PC-3 (cell line): ENCODE measurements at places on chromosomes 16 and 17. TPM values are rescaled to one million over a fixed set of nuclear protein-coding genes. Genes with fewer than 3 reads are reported as not detected.

GRCh38 chr17:32912218-32912897, 15.6 kb upstream of the TMEM98 start:
- DNase-seq, result peak; percentile 72

- DNase-seq, result no peak
Observed at GRCh38 chr16:74788108-74788507, 13.5 kb upstream of the FA2H start.

DNA sequence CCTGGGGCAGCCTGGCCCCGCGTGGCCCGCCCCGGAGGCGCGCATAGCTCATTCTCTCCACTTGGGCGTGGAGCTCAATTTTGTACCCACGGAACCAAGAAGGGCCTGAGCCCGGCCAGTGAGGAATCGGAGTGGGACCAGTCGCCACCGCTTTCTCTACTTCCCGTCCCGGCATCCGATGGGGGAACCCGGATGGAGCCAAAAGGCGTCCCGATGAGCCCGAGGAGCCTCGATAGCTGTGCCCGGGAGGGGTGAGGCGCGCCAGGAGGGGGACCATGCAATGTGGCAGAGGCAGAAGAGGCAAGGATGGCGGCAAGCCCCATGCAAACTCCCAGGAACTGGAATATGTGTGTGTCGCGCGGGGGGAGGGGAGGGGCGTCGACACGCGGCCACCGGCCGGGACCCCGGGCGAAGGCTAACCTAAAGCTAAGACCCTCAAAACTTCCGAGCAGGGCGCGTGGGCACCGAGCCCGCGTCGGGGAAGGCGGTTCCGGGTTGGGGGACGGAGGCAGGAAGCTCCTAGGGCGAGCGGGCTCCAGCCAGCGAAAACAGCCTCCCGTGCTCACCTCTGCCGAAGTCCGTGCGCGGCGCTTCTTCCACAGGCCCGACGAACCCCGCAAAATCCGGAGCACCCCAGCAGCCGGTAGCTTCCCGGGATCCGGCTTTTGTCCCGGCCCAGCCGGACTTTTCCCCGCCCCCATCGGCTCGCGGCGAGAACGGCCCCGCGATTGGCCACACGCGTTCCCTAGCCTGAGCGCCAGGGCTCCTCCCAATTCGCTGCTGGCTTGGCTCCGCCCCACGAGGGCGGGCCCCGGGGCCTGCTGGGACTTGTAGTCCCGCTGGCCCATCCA, at the start of gene ACLY:
ACLY (minus strand) TSS at position 638 of the 851 bp plus-strand sequence. CDS start 5,078 bp downstream, outside the sequence.
- peak; percentile 98 for DNase-seq

DNA sequence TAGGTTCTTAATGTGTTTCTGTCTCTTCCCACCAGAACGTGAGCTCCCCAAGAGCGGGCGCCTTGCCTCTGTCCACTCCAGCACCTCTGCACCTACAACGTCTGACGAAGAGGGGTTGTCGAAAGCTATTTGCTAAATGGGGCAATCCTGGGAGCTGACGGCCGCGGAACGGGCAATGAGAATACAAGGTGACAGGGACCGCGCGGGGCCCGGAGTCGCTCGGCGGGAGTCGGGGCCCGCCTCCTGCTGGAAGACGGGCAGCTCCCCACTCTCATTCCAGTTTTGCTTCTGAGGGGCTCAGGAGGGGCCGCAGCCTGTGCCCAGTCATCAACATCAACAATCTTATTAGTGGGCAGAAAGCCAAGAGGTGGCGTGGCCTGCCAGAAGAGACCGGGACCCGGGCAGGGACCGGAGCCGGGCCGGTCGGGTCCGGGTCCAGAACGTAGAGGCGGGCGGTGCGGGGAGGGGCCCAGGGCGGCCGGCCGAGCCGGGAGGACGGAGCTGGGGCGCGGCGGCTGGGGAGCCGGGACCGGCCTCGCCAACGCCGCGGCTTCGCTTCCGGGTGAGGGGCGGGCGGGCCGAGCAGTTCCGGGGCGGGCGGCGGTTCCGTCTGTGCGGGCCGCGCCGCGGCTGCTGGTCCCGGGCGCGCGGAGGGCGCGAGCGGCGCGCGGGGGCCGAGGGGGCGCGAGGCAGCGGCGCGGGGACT, at the start of gene MOSMO:
MOSMO (plus strand) TSS at position 603 of the 706 bp plus-strand sequence. CDS start 191 bp downstream, outside the sequence.
- peak; percentile 62 for DNase-seq

DNA sequence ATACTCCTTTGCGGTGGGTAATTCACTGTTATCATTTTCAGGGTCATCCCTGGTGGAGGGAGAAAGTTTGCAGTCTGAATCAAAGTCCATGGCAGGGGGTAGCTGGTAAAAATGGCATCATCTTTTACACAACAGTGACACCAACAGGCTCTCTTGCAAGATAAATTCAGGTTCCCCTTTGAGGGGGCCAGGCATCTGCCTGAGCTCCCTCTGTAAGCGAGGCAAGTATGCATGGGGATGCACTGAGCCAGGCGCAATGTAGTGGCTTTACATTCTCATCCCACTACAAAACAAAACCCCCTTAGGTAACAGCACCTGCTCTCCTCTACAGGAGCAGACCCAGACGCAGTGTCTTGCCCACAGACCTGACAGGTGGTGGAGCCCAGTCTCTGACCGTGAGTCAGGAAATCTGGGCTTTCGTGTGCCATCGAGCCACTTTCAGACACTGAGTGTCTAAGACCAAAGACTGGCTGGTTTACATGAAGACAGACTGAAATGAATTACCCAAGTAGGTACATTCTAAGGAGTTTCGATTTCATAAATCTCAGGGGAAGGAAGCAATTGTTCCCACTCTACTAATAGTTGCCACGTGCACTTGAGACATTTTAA, 17.7 kb downstream of the LITAFD start:
- DNase-seq, result no peak

DNA sequence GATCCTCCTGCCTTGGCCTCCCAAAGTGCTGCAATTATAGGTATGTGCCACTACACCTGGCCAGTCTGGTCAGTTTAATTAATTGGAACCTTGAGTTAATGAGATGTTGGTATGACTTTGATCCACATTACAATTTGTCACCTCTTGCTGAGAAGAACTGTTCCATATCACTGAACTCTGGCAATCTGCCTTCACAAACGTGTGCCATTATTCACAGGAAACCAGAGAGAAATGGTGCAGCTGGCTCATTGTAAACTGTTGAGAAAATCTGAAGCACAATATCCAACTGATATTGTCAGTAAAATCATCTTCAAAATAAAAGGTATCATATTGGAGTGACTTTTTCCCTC, 39.3 kb upstream of the YPEL2 start:
- DNase-seq, result no peak

DNA sequence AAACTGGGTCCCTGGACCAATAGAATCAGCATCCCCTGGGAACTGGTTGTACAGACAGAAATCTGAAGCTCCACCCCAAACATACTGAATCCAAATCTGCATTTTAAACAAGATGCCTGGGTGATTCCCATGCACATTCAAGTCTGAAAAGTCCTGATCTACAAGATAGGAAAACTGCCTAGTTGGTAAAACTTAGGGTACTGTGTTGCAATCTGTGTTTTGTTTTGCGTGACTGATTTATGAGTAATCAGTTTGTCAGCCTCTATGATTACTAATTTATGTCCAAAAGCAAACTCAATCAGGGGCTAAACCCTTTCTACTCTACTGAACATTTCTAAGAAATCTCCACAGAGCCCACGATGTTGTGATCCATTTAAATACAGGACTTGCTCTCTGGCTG, 103.8 kb downstream of the YPEL2 start:
- peak; percentile 97 for DNase-seq

- DNase-seq, result no peak
Observed at GRCh38 chr16:57648125-57648524, 19.7 kb downstream of the ADGRG1 start.

DNA sequence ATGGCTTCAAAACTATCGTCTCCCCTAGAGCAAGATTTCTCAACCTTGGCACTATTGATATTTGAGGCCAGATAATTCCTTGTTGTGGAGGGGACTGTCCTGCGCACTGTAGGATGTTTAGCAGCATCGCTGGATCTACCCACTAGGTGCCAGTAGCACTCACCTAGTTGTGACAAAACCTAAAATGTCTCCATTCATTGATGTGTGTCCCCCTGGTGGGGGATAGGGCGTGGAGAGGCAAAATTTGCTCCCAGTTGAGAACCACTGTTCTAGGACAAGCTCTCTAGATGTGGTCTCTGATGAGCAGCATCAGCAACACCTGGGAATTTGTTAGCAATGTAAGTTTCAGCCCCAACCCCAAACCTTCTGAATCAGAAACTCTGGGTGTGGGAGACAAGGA, 259.0 kb downstream of the XYLT1 start:
- no peak for DNase-seq

DNA sequence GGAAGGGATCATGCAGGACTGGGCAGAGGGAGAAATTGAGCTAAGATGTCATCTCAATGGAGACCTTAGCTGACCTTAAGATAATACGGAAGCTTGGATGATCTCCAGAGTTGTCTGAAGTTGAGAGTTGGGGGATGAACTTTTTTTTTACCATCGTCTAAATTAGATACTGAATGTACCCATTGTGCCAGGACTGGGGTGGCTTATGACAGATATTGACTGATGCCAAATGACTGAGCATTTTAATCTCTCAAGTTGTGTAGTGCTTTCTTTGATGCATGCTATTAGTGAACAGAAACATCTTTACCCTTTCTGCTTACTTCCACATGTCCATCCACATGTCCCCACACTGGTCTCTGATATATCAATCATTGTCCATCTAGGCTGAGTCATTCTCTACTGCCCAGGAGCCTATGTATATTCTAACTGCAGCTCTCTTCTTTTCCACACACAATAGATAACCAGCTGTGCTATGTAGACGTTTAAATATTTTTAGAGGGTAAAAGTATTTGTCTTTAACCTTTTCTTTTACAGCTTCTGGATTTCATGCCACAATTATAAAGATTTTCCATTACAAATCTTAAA, 60.2 kb upstream of the ZKSCAN2 start:
- DNase-seq, result no peak

GRCh38 chr16:10846213-10846998, 27.8 kb upstream of the TVP23A start:
- DNase-seq, result no peak

GRCh38 chr17:2435862-2436261, 35.0 kb upstream of the MNT start:
- DNase-seq, result no peak

GRCh38 chr16:1592446-1592845, 19.4 kb downstream of the IFT140 start:
- no peak for DNase-seq

DNA sequence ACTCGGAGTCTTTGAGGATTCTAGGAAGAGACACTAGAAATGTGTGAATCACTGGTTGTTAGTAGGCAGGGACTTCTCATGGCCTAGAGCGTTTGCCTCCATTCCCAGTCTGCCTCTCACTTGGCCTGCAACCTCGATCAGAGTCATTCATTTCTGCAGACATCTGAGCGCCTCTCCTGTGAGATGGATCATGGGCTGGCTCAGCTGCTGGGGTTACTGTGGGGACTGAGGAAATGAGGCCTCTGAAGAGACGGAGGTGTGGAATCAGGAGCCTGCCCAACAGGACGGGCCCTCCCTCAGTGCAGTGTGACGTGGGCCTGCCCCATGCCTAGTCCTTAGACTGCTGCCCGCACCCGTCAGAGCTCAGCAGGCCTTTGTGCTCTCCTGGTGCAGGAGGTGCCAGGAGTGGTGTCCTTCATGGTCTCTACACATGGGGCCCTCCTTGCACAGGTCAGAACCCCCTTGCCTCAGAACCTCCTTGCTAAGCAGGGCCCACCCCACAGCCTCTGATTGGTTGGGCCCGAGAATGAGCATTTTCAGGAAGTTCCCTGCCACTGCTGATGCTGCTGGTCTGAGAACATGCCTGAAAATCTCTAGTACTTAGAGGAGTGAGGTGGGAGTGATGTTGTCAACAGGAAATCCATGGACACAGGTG, 99.4 kb downstream of the NPIPB11 start:
- DNase-seq, result no peak

DNA sequence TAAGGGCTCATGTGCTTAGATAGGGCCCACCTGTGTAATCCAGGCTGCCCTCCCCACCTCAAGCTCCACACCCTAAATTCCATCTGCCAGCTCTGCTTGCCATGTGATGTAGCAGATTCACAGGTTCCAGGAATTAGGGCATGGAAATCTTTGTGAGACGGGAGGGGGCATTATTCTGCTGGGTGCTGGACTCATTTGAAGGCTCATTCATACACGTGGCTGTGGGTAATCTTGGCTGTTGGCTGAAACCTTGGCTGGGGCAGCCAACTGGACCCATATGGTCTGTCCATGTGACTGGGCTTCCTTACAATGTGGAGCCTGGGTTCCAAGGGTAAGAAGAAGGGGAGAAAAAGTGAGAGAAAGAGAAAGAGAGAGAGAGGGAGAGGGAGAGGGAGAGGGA, 115.1 kb downstream of the CYLD start:
- DNase-seq, result no peak

GRCh38 chr17:22268214-22268911, 576.0 kb downstream of the KCNJ18 start:
- no peak for DNase-seq

GRCh38 chr17:12591021-12591735, 74.5 kb upstream of the MYOCD start:
- DNase-seq, result no peak

DNA sequence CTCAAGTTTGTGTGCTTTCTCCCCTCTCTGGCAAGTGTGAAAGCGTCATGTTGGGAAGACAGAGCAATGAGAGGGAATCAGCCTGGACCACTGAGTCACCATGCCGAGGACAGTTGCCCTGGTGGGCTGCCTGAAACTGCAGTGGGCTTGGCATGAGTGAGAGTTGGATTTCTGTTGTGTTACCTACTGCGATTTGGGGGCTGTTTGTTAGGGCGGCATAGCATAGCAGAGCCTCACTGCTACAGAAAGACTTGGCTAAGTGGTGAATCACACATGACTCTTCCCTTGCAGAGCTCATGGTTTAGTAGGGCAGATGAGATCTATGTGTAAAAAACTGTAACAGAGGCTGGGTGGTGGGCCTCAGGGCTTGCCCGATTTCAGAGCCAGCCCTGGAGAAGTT, 324.6 kb downstream of the C16orf95 start:
- peak; percentile 25 for DNase-seq

DNA sequence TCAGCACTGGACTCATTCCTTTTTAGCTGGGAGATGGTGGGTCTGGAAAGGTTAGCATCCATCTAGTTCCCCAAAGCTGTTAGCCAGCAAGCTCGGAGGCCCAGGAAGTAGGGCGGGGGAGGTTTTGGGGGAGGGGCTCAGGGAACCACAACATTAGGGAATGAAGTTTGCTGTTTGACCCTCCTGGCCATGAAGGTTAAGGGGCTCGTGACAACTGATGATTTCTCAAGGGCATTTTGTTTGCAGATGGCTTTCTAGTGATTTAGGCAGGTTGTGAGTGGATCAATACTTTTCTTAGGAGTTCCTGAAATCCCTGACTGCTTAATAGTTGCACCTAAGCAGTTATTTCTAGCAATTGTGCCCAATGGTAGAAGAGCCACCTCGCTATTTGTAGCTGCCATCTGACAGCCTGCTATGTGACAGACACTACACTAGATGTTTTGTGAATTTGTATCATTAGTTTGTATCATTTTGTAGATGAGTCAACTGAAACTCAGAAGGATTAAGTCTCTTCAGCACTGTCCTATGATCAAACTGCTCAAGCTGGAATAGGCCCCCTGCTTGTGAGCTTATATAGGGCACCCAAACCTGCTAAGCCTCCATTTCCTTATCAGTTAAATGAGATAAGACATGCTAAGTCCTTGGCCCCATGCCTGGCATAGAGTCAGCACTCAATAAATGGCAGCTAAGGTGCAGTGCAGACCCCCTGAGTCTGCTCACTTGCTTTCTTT, 146.4 kb downstream of the IRX3 start:
- DNase-seq, result no peak

Gene TMIGD1
- total RNA-seq, result not detected in 2 replicates

Gene MT1F
- total RNA-seq, result 15.2 and 27.3 TPM in 2 replicates

Gene CCL16
- total RNA-seq, result not detected in 2 replicates

Gene SLC38A7
- 4.0 and 7.3 TPM in 2 replicates for total RNA-seq

Gene TVP23A
- not detected in 2 replicates for total RNA-seq

Gene BEAN1
- 1.9 and 2.2 TPM in 2 replicates for total RNA-seq

Gene RRAD
- total RNA-seq, result 1.2 and 2.8 TPM in 2 replicates

Gene CES1
- not detected in 2 replicates for total RNA-seq

Gene TMEM238L
- not detected in 2 replicates for total RNA-seq
